ENCODE measurements at places on chromosomes 2 and 18.

DNA sequence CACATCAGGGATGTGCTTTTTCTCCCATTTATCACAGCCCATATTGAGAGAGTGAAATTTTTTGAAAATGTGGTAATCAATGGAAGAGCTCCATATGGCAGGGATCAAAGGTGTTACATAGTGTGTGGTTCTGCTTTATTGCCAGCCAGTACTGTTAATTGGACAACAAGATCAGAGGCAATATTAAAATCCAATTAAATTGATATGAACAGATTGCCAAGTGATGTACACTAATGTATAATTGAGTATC lies 338.9 kb downstream of the BCL11A start:
- no peak for DNase-seq

DNA sequence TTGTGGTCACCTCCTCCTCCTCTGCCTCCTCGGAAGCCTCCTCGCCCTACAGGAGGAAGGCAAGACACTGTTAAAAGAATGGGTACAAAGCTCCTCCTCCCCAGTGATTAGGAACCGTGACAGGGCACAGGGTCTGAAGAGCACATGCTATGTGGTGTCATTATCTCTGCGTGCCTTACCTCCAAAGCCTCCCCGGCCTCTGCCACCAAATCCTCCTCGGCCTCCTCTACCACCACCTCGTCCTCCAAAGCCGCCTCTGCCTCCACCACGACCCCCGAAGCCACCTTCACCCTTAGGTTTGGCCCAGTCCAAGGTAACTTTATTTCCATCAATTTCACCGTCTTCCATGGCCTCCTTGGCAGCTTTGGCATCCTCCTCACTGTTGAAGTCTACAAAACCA lies 9.1 kb downstream of the NCL start:
- DNase-seq: no peak

GRCh38 chr2:35462226-35462998 lies 893.2 kb upstream of the CRIM1 start:
- no peak for DNase-seq

GRCh38 chr2:31735716-31736115 lies 155.0 kb upstream of the SRD5A2 start:
- DNase-seq: no peak

- DNase-seq: no peak
These were observed 57.7 kb upstream of the MAP4K3 start for GRCh38 chr2:39494784-39495251.

DNA sequence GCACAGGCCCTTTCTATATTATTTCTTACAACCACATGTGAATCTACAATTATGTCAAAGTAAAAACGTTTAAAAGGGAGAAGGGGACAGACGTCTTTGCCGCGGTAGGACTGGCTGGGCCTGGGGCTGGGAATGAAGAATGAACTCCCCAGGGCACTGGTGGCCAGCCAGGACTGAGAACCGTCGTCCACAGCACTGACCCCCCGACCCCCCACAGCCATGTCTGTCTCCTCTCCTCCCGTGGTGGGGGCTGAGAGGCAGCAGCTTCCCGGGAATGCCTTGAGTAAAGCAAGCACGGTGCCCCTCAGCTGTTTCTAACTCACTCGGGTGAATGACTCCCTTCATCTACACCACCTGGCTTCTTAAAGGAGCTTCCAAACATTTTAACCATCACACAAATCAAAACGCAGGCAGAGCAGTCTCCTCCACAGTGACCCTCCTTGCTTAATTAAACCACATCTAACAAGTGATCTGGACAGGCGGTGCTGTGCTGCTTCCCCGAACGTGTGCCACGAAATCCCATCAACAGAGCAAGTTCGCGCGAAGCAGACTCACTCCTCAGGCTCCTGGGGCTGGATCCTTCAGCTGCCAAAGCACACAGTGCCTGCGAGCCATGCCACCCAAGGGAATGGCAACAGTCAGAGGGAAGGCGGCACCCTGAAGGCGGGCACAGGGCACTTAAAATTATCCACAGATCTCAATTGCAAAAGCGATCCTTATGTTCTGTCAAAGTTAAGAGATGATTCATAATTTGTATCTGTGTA lies 217.7 kb downstream of the EIPR1 start:
- DNase-seq: no peak

DNA sequence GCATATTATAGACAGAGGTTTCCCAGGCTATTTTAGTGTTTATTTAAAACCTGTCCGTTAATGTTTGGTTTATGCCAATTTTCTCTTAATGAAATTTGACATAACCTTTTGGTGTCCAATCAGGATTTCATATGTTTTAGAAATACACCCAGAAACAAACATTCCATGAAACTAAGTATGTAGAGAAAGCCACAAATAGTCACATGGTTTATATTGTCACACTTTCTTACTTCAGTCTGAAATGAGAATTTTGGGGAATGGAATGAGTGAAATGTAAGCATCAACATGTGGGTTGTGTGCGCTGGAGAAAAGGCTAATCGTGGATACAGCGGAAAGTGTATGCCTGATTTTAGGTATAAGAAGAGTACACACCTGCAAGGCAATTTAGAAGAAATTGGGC lies 277.0 kb upstream of the RAB12 start:
- DNase-seq: no peak

Measured in CD4-positive, alpha-beta T cell treated with Interleukin-1 beta for 1 hour (primary cell).